Activated CD8-positive, alpha-beta T cell treated with anti-CD3 and anti-CD28 coated beads, Interleukin-2, amount 10 ng/mL, durations not matched to agents 7 days and 5 days (primary cell): ENCODE measurements at places on chromosomes 7 and 10. TPM values are rescaled to one million over a fixed set of nuclear protein-coding genes. Genes with fewer than 3 reads are reported as not detected.

DNA sequence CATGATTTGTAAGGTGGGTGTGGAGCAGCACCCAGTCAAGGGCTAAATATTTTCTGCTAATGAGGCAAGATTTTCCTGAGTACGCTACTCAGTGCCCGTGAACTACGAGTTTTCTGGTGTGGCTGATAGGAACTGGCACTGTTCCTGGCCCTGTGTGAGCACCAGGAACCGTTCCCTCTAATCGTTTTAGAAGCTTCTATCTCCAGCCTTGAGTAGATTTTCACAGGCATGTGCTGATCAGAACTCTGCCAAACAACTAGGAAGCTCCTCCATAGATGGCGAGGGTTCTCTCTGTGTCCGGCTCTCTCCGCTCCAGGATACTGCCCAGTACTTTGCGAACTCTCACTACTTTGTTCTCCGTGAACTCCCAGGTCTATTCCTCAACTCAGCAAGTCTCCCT, 17.7 kb downstream of the TRIM4 start:
- H3K4me3 ChIP-seq, result no peak overlapping the region
- peaks cover 70% of the 10 kb centered on the region for H3K36me3 ChIP-seq
- no peak for DNase-seq
- H3K27ac ChIP-seq, result no peak overlapping the region

- no peak overlapping the region for H3K27ac ChIP-seq
- no peaks in the 10 kb centered on the region for H3K27me3 ChIP-seq
- DNase-seq, result no peak
Measured at GRCh38 chr10:47109906-47110305, 190.1 kb upstream of the GDF10 start.

DNA sequence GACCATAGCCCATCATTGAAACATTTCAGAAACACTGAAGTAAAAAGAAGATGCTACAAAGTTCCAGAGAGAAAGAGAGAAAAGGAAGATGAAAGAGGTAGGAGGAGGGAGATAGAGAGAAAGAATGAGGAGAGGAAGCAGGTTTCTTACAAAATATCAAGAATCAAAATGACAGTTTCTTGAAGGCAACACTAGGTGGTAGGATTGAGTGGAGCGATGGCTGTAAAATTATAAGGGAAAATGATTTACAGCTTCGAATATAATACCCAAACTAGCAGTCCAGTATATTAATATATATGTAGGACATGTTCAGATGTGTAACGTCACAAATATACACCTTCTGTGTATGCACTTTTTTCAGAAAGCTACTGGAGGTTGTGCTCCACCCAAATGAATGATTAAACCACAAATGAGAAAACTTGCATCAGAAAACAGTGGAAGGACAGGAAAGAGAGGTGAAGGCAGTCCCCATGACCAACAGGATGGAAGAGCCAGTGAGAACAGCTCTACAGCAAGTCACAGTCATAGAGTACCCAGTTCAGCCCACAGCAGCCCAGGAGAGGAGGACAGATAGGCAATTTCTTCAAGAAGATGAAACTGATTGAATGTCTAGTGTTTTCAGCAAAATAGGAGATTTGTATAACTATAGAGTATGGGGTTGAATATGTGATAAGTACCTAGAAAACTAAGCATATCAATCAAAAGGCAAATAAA, 151.5 kb upstream of the TARP start:
- H3K36me3 ChIP-seq, result peaks cover 10% of the 10 kb centered on the region
- no peak for DNase-seq
- H3K4me1 ChIP-seq, result peaks cover 36% of the 10 kb centered on the region
- H3K27ac ChIP-seq, result peak overlapping the region; percentile 75
- H3K4me3 ChIP-seq, result no peak overlapping the region
- H3K27me3 ChIP-seq, result peaks cover 4% of the 10 kb centered on the region

GRCh38 chr10:25724241-25724640, 209.8 kb upstream of the MYO3A start:
- DNase-seq, result no peak
- no peak overlapping the region for H3K4me3 ChIP-seq

- peak; percentile 23 for DNase-seq
- no peak overlapping the region for H3K4me3 ChIP-seq
- H3K36me3 ChIP-seq, result peaks cover 41% of the 10 kb centered on the region
Measured at GRCh38 chr10:91944880-91945630, 21.5 kb downstream of the BTAF1 start.

GRCh38 chr10:58952162-58952601, 224.3 kb upstream of the PHYHIPL start:
- no peaks in the 10 kb centered on the region for H3K4me1 ChIP-seq
- H3K27me3 ChIP-seq, result no peaks in the 10 kb centered on the region
- no peak for DNase-seq
- no peak overlapping the region for H3K4me3 ChIP-seq
- H3K36me3 ChIP-seq, result no peaks in the 10 kb centered on the region
- H3K27ac ChIP-seq, result no peak overlapping the region

GRCh38 chr10:5449823-5450222, 37.5 kb downstream of the NET1 start:
- H3K27ac ChIP-seq, result no peak overlapping the region
- H3K4me1 ChIP-seq, result peaks cover 34% of the 10 kb centered on the region
- peaks cover 38% of the 10 kb centered on the region for H3K36me3 ChIP-seq

GRCh38 chr7:122528879-122529481, 169.9 kb downstream of the RNF133 start:
- no peaks in the 10 kb centered on the region for H3K27me3 ChIP-seq
- H3K4me3 ChIP-seq, result no peak overlapping the region
- no peaks in the 10 kb centered on the region for H3K4me1 ChIP-seq
- DNase-seq, result no peak

- H3K27ac ChIP-seq, result peak overlapping the region; percentile 76
- H3K36me3 ChIP-seq, result peaks cover 23% of the 10 kb centered on the region
- DNase-seq, result peak; percentile 75
Measured at GRCh38 chr10:133264461-133264860, 12.2 kb downstream of the ADAM8 start.

GRCh38 chr10:124063750-124064603, 29.4 kb downstream of the CHST15 start:
- H3K27me3 ChIP-seq, result peaks cover 7% of the 10 kb centered on the region
- DNase-seq, result no peak
- H3K4me3 ChIP-seq, result peak overlapping the region; percentile 65

- H3K27ac ChIP-seq, result no peak overlapping the region
- H3K36me3 ChIP-seq, result no peaks in the 10 kb centered on the region
- H3K27me3 ChIP-seq, result peaks cover 23% of the 10 kb centered on the region
- H3K4me3 ChIP-seq, result no peak overlapping the region
Measured at GRCh38 chr7:28546067-28546466, 133.7 kb downstream of the CREB5 start.

DNA sequence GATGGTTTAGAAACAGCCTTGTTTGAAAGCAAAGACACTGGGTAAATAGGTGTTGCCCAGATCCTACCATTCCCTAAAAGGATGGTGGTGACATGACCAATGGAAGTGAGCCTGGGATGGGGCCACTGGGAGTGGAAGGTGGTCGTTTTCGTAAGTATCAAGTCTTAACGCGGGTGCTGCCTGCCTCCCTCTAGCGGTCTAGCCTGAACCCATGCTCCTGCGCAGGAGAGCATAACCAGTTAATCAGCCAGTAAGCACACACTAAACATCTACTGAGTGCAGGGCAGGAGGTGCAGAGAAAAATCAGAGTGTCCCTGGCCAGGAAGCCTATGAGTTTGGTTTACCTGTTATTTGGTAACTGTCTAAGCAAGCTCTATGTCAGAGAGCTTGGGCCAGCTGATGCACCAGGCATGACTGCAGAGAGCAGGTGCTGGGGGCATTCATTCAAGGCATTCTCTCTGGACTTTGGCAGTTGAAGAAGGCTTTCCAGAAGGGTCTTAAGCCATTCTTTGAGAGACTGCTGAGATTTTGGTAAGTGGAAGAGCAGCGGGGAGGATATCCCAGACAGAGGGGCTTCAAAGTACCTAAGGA, 930 bp downstream of the GARIN1A start:
- peaks cover 14% of the 10 kb centered on the region for H3K27me3 ChIP-seq
- peak; percentile 41 for DNase-seq
- H3K27ac ChIP-seq, result no peak overlapping the region
- no peak overlapping the region for H3K4me3 ChIP-seq

DNA sequence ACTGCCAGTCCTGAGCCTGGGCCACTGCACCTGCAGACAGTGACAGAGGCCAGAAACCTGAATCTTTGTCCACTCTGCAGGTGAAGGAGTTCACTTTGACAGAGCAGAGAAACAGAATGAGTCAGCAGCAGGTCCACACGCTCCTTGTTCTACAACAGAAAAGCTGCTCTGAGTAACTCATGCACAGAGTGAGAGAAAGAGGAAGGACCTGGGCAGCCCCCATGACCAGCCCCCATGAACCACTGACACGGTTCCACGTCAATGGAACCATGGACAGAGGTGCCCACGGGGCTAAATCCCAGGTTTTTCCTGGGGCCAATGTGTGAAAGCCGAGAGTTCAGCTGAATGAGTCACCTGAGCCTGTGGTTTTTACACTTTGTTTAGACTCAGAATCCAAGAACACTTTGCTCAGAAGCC, 40.8 kb upstream of the CTBP2 start:
- H3K4me3 ChIP-seq, result no peak overlapping the region
- H3K4me1 ChIP-seq, result no peaks in the 10 kb centered on the region
- H3K36me3 ChIP-seq, result no peaks in the 10 kb centered on the region
- DNase-seq, result no peak
- no peaks in the 10 kb centered on the region for H3K27me3 ChIP-seq
- H3K27ac ChIP-seq, result no peak overlapping the region

GRCh38 chr10:93386631-93387369, 95.3 kb downstream of the MYOF start:
- H3K27ac ChIP-seq, result peak overlapping the region; percentile 81
- DNase-seq, result peak; percentile 54
- no peak overlapping the region for H3K4me3 ChIP-seq
- no peaks in the 10 kb centered on the region for H3K27me3 ChIP-seq
- peaks cover 26% of the 10 kb centered on the region for H3K4me1 ChIP-seq

- no peak for DNase-seq
- no peak overlapping the region for H3K4me3 ChIP-seq
- H3K36me3 ChIP-seq, result no peaks in the 10 kb centered on the region
- no peaks in the 10 kb centered on the region for H3K4me1 ChIP-seq
Measured at GRCh38 chr10:50992972-50993766, 81.1 kb upstream of the PRKG1 start.

DNA sequence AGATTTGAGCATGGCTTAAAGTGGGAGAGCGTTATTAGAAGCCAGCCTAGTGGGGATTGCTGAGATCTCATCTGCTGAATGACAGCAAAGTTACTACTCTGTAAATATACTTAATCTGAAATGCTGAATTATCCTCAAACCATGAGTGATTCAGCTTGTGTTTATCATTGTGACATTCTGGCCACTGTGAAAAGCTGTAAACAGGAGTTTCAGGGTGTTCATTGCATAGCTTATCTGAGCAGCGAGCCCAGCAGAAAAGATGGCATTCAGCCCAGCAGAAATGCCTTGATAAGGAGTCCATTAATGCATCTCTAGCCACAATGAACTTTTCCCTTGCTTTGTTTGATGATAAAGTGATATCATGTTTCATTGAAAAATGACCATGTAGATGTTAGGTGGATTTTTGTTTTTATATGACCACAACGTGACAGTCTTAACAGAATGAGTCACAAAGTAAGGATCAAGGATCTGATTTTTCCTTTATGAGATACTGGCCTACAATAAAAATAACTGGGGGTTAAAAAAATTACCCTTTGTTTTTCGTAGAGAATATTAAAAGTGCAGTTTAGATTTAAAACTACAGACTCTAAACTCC, 7.8 kb downstream of the TES start:
- H3K27ac ChIP-seq, result no peak overlapping the region
- H3K36me3 ChIP-seq, result peaks cover 26% of the 10 kb centered on the region
- H3K4me3 ChIP-seq, result no peak overlapping the region
- H3K27me3 ChIP-seq, result no peaks in the 10 kb centered on the region
- no peak for DNase-seq
- H3K4me1 ChIP-seq, result peaks cover 71% of the 10 kb centered on the region

- no peaks in the 10 kb centered on the region for H3K27me3 ChIP-seq
- H3K27ac ChIP-seq, result peak overlapping the region; percentile 35
- DNase-seq, result peak; percentile 40
- peaks cover 15% of the 10 kb centered on the region for H3K36me3 ChIP-seq
- peaks cover 16% of the 10 kb centered on the region for H3K4me1 ChIP-seq
Measured at GRCh38 chr10:114970515-114970914, 32.5 kb downstream of the TRUB1 start.

DNA sequence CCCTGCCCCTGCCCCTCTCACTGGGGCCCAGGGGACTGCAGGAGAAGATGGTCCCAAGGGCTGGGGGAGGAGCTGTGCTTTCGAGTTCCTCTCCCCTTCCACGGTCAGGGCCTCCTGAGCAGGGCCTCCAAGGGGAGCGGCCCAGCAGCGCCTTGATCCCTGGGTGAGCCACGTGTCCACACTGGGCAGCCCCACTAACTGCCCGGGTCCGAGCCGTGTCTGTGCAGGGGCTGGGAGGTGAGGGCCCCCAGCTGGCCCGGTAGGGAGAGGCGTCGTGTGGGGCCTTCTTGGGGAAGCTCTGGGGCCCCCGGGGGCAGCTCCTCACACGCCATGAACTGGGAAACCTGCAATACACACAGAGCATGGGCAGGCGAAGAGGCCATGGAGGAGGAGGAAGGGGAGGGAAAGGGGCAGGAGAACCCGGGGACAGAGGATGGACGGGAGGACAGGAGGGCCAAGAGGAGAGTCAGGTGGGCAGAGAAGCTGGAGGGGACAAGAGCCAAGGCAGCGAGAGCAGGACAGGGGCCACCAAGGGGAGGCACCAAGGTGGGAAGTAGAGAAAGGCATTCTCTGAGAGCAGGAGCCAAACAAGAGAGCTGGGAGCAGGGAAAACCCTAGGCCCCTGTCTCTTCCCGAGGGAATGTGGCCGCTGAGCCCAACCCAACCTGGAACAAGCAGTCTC, 32.8 kb downstream of the KCNH2 start:
- H3K27me3 ChIP-seq, result peaks cover 12% of the 10 kb centered on the region
- no peak for DNase-seq
- H3K36me3 ChIP-seq, result no peaks in the 10 kb centered on the region

CYP3A7 gene
- not detected for total RNA-seq

FKBP6 gene
- total RNA-seq, result not detected

SDK1 gene
- 0.05 TPM for total RNA-seq

ABCB4 gene
- not detected for total RNA-seq

DIP2C gene
- total RNA-seq, result 0.34 TPM

MAD1L1 gene
- total RNA-seq, result 79.8 TPM

SGPL1 gene
- 22.2 TPM for total RNA-seq

ADIRF gene
- total RNA-seq, result not detected

SEMA3D gene
- total RNA-seq, result not detected

CNNM1 gene
- total RNA-seq, result 0.23 TPM

PDE6C gene
- not detected for total RNA-seq
